Naive B cell (primary cell): ENCODE measurements at places on chromosomes 16 and 17. TPM values are rescaled to one million over a fixed set of nuclear protein-coding genes. Genes with fewer than 3 reads are reported as not detected.

Gene ABCC12
- polyA plus RNA-seq, result not detected

GRCh38 chr16:56616608-56617211 lies 8.3 kb downstream of the MT2A start:
- peak overlapping the region; percentile 5 for H3K4me3 ChIP-seq
- H3K36me3 ChIP-seq, result no peaks in the 10 kb centered on the region
- H3K27me3 ChIP-seq, result peaks cover 24% of the 10 kb centered on the region
- peaks cover 12% of the 10 kb centered on the region for H3K4me1 ChIP-seq
- DNase-seq, result no peak

Gene HAGH
- 21.1 TPM for polyA plus RNA-seq

Gene NF1
- 4.8 TPM for polyA plus RNA-seq

Gene AKAP10
- polyA plus RNA-seq, result 21.9 TPM

GRCh38 chr16:24382762-24383407 lies 126.8 kb downstream of the CACNG3 start:
- no peaks in the 10 kb centered on the region for H3K4me1 ChIP-seq
- peaks cover 34% of the 10 kb centered on the region for H3K27me3 ChIP-seq
- DNase-seq, result no peak
- no peak overlapping the region for H3K4me3 ChIP-seq
- H3K27ac ChIP-seq, result no peak overlapping the region

GRCh38 chr17:2804912-2805311 lies 8.7 kb downstream of the RAP1GAP2 start:
- peaks cover 20% of the 10 kb centered on the region for H3K4me1 ChIP-seq
- no peak overlapping the region for H3K27ac ChIP-seq
- no peak for DNase-seq
- no peak overlapping the region for H3K4me3 ChIP-seq
- peaks cover 14% of the 10 kb centered on the region for H3K36me3 ChIP-seq
- H3K27me3 ChIP-seq, result no peaks in the 10 kb centered on the region

- no peak overlapping the region for H3K4me3 ChIP-seq
- H3K27ac ChIP-seq, result no peak overlapping the region
- DNase-seq, result no peak
Measured at GRCh38 chr17:37651849-37652248, 8.6 kb upstream of the DDX52 start.

Gene RAMP2
- not detected for polyA plus RNA-seq

- H3K4me3 ChIP-seq, result no peak overlapping the region
- no peaks in the 10 kb centered on the region for H3K27me3 ChIP-seq
Measured at GRCh38 chr17:2262135-2262587, 41.4 kb downstream of the SMG6 start.

GRCh38 chr16:13453325-13453724 lies 466.6 kb upstream of the ERCC4 start:
- H3K36me3 ChIP-seq, result no peaks in the 10 kb centered on the region
- peaks cover 6% of the 10 kb centered on the region for H3K27me3 ChIP-seq
- no peak overlapping the region for H3K4me3 ChIP-seq
- no peak overlapping the region for H3K27ac ChIP-seq
- no peaks in the 10 kb centered on the region for H3K4me1 ChIP-seq

Gene CA5A
- polyA plus RNA-seq, result not detected

DNA sequence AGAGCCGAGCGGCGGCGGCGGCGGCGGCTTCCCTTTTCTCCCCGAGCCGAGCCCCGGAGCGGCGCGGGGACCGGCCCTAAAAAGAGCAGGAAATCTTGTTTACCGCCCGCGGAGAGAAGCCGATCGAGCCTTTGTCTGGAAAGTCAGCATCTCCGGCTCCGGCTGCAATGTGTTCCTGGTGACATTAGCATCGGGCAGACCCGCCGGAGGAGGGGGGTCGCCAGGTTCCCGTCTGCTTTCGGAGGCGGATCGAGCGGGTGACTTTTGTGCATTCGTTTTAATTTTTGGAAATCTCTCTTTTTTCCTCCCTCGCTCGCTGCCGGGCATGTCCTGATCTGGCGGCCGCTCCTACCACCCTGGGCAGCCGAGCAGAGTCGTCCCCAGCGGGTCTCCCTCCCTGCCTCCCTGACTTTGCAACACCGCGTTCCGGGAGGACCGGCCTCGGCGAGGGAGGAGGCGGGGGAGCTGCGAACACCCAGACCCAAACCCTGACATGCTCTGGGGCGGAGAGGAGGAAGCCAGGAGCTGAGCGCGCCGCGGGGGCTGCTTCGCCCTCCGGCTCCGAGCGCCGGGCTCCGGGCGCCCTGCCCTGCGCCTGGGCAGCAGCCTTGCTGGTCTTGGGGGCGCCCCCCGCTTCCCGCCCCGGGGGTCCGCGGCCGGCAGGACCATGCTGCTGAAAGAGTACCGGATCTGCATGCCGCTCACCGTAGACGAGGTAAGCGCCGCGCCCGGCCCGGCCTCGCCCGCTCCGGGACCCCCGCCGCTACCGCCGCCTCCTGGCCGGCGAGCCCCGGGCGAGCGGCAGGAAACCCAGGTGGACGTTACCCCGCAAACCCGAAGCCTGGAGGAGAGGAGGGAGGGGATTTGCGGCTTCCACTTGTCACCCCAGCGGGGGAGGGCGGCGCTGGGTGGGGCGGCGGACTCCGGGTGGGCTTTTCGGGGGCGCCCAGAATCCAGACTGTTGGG lies 690 bp downstream of the PITPNC1 start:
- H3K27ac ChIP-seq, result peak overlapping the region; percentile 93
- H3K4me1 ChIP-seq, result peaks cover 30% of the 10 kb centered on the region
- DNase-seq, result peak; percentile 49
- H3K27me3 ChIP-seq, result no peaks in the 10 kb centered on the region

DNA sequence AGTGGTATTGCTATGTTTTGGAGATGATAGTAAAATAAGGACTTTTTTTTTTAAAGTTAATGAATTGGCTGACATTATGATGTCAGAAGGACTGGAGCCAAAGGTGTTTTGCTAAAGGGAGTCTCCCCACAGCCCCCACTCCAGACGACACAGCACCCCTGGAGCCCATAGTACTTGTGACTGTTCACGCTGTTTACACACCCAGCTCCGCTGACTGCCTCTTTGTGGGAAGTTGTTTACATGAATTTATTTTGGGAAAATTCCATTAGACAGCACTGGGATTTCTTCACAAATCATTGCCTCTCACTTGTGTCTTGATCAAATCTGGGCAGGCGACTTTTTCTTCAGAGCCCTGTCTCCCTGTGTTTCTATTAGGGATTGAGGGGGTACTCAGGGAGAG lies 108.6 kb downstream of the C17orf67 start:
- H3K4me3 ChIP-seq, result no peak overlapping the region
- no peaks in the 10 kb centered on the region for H3K4me1 ChIP-seq
- no peak for DNase-seq
- no peak overlapping the region for H3K27ac ChIP-seq
- H3K27me3 ChIP-seq, result no peaks in the 10 kb centered on the region
- no peaks in the 10 kb centered on the region for H3K36me3 ChIP-seq

- no peaks in the 10 kb centered on the region for H3K27me3 ChIP-seq
- H3K36me3 ChIP-seq, result peaks cover 11% of the 10 kb centered on the region
- DNase-seq, result no peak
- no peaks in the 10 kb centered on the region for H3K4me1 ChIP-seq
Measured at GRCh38 chr16:12685806-12686205, 117.9 kb downstream of the CPPED1 start.

Gene DOC2B
- not detected for polyA plus RNA-seq

Gene KRTAP1-5
- polyA plus RNA-seq, result not detected

Gene RRAD
- polyA plus RNA-seq, result not detected

DNA sequence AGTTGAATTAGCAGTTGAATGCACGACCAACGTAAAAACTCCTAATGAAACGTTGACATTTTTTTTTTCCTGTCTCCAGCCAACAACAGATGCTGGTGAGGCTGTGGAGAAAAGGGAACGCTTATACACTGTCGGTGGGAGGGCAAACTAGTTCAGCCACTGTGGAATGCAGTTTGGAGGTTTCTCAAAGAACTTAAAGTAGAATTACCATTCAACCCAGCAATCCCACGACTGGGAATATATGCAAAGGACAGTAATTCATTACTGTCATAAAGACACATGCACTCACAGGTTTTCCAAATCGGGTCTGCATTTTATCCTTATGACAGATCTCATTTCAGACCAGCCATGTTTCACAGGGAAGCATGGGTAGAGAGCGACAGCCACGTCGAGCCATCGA lies 3.5 kb upstream of the WFDC1 start:
- H3K27me3 ChIP-seq, result peaks cover 62% of the 10 kb centered on the region
- no peak for DNase-seq
- H3K4me3 ChIP-seq, result no peak overlapping the region
- no peak overlapping the region for H3K27ac ChIP-seq
- peaks cover 4% of the 10 kb centered on the region for H3K4me1 ChIP-seq

DNA sequence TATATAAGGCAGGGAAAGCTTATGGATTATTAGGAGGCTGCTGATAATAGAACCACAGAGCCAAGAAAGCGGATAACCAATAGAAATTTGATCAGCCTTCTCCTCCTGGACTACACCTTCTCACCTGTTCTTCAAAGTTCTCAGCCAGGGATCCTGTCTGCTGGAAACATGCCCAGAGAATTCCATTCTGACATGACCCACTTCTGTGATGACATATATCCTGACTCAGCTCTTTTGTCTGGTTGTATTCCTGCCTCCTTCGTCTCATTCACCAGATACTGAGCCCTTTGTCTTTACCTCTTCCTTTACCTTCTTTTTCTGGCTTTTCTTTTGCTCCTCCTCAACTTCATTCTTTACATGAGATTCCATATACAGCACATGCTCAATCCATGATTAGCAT lies 576.1 kb downstream of the CDH11 start:
- H3K36me3 ChIP-seq, result no peaks in the 10 kb centered on the region
- no peak overlapping the region for H3K4me3 ChIP-seq
- no peaks in the 10 kb centered on the region for H3K27me3 ChIP-seq
- no peak overlapping the region for H3K27ac ChIP-seq

GRCh38 chr17:13508896-13509295 lies 92.8 kb downstream of the HS3ST3A1 start:
- H3K27ac ChIP-seq, result no peak overlapping the region
- H3K36me3 ChIP-seq, result no peaks in the 10 kb centered on the region
- no peak for DNase-seq

- peaks cover 39% of the 10 kb centered on the region for H3K27me3 ChIP-seq
- H3K4me1 ChIP-seq, result no peaks in the 10 kb centered on the region
- DNase-seq, result no peak
- no peak overlapping the region for H3K4me3 ChIP-seq
- no peaks in the 10 kb centered on the region for H3K36me3 ChIP-seq
Measured at GRCh38 chr17:50234581-50234980, 33.1 kb upstream of the COL1A1 start.

GRCh38 chr16:16118337-16118736 lies 105.0 kb downstream of the ABCC6 start:
- H3K4me3 ChIP-seq, result no peak overlapping the region
- DNase-seq, result no peak
- H3K27me3 ChIP-seq, result no peaks in the 10 kb centered on the region
- H3K4me1 ChIP-seq, result no peaks in the 10 kb centered on the region
- H3K27ac ChIP-seq, result no peak overlapping the region
- peaks cover 33% of the 10 kb centered on the region for H3K36me3 ChIP-seq

GRCh38 chr16:72937360-72937759 lies 110.6 kb downstream of the ZFHX3 start:
- H3K27me3 ChIP-seq, result no peaks in the 10 kb centered on the region
- DNase-seq, result no peak
- H3K4me3 ChIP-seq, result no peak overlapping the region

DNA sequence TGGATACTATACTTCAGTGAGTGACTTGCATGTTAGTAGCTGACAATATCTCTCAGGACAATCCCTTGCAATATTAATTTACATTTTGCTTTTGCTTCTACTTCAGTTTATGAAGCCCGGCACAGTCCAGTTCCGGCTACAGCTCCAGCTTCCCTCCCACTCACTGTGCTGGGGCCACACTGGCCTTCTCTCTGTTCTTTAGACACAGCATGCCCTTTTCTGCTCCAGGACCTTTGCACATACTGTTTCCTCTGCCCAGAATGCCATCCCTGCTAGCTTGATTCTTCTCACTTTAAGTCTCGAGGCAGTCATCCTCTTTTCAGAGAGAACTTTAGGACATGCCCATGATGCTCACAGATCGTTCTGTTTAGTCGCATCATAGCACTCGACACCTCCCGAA lies 25.5 kb upstream of the LRRC75A start:
- H3K27me3 ChIP-seq, result peaks cover 72% of the 10 kb centered on the region
- H3K27ac ChIP-seq, result no peak overlapping the region
- no peaks in the 10 kb centered on the region for H3K36me3 ChIP-seq
- no peak for DNase-seq

- H3K27ac ChIP-seq, result no peak overlapping the region
- peaks cover 4% of the 10 kb centered on the region for H3K27me3 ChIP-seq
Measured at GRCh38 chr16:81278526-81278925, 36.2 kb upstream of the GAN start.

- no peak overlapping the region for H3K27ac ChIP-seq
- no peaks in the 10 kb centered on the region for H3K4me1 ChIP-seq
- no peaks in the 10 kb centered on the region for H3K27me3 ChIP-seq
- no peak for DNase-seq
- H3K4me3 ChIP-seq, result no peak overlapping the region
Measured at GRCh38 chr16:50999181-50999580, 151.9 kb downstream of the SALL1 start.

- no peak overlapping the region for H3K27ac ChIP-seq
- peaks cover 37% of the 10 kb centered on the region for H3K27me3 ChIP-seq
- peaks cover under 1% of the 10 kb centered on the region for H3K4me1 ChIP-seq
- H3K36me3 ChIP-seq, result no peaks in the 10 kb centered on the region
- H3K4me3 ChIP-seq, result no peak overlapping the region
Measured at GRCh38 chr17:48486557-48486956, 44.3 kb downstream of the HOXB1 start.

Gene PERCC1
- polyA plus RNA-seq, result not detected

DNA sequence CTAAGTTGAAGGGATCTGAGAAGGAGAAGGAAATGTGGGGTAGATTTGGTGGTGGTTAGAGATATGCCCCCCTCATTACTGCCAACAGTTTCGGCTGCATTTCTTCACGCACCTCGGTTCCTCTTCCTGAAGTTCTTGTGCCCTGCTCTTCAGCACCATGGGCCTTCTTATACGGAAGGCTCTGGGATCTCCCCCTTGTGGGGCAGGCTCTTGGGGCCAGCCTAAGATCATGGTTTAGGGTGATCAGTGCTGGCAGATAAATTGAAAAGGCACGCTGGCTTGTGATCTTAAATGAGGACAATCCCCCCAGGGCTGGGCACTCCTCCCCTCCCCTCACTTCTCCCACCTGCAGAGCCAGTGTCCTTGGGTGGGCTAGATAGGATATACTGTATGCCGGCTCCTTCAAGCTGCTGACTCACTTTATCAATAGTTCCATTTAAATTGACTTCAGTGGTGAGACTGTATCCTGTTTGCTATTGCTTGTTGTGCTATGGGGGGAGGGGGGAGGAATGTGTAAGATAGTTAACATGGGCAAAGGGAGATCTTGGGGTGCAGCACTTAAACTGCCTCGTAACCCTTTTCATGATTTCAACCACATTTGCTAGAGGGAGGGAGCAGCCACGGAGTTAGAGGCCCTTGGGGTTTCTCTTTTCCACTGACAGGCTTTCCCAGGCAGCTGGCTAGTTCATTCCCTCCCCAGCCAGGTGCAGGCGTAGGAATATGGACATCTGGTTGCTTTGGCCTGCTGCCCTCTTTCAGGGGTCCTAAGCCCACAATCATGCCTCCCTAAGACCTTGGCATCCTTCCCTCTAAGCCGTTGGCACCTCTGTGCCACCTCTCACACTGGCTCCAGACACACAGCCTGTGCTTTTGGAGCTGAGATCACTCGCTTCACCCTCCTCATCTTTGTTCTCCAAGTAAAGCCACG lies 28.3 kb downstream of the STH start:
- peak overlapping the region; percentile 50 for H3K4me3 ChIP-seq
- no peaks in the 10 kb centered on the region for H3K27me3 ChIP-seq
- peak overlapping the region; percentile 49 for H3K27ac ChIP-seq
- no peak for DNase-seq

Gene GAS2L2
- not detected for polyA plus RNA-seq

Gene C16orf46
- polyA plus RNA-seq, result 0.45 TPM

Gene KRT12
- not detected for polyA plus RNA-seq
